ENCODE measurements at places on chromosomes 7 and 10.

DNA sequence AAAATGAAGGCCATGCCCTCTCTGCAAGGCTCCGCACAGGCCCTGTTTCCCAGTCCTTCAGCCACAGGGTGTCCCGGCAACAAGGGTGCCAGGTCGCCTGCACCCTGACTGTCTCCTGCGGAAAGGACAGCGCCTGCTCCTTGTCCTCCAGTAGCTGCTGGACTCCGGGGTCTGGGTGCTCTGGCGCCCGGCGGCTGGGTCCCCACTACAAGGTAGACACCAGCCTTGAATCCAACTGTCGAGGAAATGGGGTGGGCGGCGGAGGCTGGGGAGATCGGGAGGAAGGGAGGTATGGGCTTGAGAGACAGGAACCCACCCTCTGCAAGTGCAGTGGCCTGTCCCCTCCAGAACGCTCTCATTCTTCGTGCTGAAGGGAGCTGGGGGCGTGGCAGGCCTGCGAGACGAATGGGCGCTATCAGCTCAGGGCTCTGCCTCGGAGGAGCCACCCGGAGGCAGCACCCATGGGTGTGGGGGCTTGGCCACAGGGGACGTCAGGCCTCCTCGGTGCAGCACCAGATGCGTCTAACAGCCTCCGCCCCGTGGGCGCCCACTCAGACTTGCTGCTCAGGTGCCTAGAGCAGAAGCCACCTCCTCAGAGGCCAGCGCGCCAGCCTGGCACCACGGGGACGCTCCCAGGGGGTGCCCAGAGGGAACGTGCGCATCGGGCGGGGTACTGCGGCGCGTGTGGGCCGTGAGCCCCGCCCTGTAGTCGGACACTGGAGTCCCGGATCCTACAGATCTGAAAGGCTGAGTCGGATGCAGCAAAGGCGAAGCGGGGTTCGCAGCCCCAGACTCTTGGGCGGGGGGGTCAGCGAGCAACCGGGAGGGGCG lies 15.6 kb downstream of the ADAM8 start:
- DNase-seq = no peak

DNA sequence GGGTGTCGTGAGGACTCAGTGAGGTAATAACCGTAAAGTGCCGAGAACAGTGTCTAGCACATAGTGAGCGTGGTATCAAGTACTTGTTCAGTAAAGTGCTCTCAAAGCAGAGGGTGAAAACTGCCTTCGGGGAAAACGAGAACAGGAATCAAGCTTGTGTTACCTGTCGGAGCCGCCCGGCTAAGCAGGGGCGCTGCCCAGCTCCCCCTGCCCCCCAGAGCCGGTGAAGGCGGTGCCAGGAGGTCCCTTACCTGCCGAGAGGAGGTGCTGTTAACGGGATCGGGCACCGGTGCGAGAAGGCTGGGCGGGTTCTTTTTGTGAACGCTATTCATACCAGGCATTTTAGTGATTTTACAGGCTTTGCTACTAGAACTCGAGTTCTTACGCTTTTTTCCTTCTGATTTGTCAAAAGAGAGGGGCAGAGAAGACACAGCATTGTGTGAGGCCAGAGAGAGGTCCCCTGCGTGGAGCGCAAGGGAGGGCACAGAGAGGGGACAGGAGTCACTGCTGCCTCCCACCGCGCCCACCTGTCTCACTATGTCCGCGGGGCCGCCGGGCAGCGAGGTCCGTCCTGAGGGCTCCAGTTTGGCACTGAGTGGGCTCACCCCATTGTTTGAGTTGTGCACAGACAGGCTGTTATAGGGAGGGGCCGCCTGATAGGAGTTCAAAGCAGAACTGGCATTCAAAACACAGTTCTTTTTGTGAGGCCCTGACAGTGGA lies 32.5 kb upstream of the EFCAB10 start:
- DNase-seq = no peak

DNA sequence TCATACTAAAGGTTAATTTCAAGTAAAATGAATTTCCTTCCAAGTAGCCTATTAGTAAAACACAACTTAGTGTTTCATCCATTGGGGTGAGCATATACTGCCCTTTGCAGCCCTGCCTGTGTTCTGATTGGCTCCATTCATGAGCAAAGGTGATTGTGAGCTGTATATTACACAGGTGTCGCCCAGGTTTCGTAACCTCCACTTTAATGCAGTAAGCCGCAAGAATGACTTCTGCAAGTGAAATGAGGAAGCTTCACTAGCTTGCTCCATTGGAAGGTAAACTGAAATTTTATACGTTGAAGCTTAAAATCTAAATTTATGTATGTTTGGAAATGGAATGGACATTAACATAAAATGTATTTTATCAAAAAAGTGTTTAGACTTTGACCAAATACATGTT lies 24.4 kb downstream of the MTURN start:
- no peak for DNase-seq

DNA sequence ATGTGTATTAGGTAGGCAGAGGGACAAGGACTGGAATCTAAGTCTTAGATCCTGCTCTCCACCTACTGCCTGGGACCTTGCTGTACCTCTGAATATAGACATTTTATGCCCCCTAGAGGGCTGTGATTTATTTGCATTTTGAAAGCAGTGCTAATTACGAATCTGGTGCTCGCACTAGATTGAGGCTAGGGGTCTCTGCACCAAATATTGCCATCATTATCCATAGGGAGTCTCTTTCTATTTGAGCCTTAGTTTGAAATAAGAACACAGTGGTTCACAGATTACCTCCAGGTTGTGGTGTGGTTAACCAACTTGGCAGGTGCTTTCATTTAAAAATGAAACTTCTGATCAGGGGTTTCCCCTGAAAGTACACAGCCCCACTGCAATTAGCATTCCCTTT lies 41.8 kb downstream of the CNNM1 start:
- DNase-seq = no peak

Data from amygdala (tissue), 56 donors.